ENCODE measurements at places on chromosomes 6 and 20.

DNA sequence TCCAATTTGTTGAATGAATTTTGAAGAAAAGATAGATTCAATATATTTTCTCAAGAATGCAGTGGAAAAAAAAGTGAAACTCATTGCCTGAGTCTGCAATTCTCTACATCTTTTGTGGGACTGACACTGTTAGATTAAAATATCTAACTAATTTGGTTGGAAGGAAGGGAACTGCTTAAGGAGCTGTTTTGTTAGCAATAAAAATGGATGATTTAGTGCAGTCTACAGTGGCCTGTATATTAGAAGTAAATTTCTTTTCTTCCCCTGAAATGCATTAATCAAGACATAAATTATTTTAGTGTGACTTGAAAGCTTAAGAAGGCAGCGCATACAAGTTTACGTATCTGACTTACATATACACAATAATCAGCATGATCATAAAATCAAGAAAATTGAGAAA, 1332.6 kb downstream of the EPHA7 start:
- DNase-seq: no peak

- no peak for DNase-seq
These were observed 117.6 kb downstream of the PERP start for GRCh38 chr6:137989664-137990063.

DNA sequence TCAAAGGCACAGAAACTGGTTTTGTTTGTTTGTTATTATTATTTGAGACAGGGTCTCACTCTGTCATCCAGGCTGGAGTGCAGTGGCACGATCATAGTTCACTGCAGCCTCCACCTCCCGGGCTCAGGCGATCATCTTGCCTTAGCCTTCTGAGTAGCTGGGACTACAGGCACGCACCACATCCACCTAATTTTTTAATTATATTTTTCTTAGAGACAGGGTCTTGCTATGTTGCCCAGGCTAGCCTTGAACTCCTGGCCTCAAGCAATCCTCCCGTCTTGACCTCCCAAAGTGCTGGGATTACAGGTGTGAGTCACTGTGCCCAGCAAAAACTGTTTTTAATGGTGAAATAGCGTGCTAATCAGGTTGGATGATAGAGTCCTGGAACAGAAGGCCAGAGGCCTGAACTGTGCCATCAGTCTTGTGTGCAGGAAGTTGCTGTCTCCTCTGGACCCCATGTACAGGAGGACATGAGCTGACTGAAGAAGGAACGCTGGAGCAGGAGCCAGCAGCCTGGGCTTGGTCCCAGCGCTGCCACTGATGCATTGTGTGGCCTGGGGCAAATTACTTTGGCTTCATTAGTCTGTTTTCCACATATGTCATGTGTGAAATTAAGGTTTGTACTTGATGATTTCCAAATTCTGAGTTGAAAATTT, 4.9 kb downstream of the TM9SF4 start:
- no peak for DNase-seq

DNA sequence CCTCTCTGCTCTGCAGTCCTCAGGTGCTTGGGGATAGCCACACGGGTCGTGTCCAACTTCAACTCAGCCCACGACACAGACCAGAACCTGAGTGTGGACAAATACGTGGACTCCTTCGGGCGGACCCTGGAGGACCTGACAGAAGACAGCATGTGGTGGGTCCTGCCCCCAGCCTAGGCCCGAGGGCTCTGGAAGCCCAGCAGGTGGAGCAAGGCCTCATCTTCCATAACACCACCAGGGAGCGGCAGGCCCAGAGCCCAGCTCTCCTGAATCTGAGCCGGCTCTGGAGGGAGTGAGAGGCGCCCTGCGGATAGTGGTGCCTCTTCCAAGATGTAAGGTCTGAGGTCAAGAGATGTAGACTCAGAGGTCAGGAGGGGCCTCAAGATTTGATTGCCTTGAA, 19.6 kb downstream of the TGM6 start:
- no peak for DNase-seq

- peak; percentile 81 for DNase-seq
These were observed 33.4 kb upstream of the SLC22A1 start for GRCh38 chr6:160088069-160088783.

- DNase-seq: no peak
These were observed 21.1 kb upstream of the ROS1 start for GRCh38 chr6:117446861-117447260.

Measured in hindlimb muscle (tissue), 1 donor.